ENCODE measurements at places on chromosomes 4 and X.

- no peak for DNase-seq
Observed at GRCh38 chr4:115159141-115159540, 45.7 kb upstream of the NDST4 start.

DNA sequence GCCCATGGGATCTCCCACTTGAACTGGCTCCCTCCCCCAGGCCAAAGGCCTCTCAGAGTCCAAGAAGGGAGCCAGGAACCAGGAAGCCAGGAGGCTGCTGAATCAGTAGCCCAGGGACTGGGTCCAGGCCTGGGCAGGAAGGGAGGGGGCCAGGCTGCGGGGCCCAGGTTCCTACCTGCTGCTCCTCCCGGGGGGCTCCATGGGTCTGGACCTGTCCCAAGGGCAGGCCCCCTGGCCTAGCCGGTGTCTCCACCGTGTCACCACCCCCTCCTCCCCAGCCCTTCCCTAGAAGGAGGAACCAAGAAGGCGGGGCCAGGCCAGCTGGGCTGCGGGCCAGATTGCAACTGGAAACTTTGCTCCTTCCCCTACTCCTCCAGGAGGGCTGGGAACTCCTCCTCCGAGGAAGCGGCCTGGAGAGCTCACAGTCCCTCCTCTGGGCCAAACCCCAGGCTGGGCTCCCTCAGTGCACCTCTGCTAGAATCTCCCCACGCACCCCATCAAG lies at the start of gene IQSEC2:
TSS of gene IQSEC2 (minus strand) at position 264 of the 502 bp plus-strand sequence.
- no peak for DNase-seq

DNA sequence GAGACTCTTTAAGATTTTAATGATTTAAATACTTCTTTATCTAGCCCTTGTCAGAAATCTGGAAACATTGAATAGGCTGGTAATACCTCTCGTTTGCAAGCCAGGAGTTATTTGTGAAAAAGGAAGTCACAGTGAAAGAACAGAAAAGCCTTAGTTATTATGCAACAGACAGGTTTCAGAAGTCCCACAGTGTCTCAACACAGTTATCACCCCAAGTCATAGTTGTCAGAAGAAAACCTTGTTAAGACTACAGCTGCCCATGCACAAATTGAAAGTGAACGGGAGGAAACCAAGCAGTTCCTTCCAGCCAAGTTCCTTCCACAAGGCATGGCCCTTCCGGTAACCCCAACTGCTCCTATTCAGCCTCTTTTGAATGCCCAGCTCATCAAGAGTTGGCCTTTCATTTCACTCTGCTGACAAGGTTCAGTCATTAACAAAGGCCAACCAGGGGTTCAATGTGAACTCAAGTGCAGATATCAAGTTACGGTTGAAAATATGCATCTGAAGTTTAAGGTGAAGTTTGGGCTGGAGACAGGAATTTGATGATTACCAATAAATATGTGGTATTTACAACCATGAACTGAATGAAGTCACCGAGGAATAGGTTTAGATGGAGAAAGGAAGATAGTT lies 15.6 kb downstream of the ALPK1 start:
- DNase-seq: no peak

DNA sequence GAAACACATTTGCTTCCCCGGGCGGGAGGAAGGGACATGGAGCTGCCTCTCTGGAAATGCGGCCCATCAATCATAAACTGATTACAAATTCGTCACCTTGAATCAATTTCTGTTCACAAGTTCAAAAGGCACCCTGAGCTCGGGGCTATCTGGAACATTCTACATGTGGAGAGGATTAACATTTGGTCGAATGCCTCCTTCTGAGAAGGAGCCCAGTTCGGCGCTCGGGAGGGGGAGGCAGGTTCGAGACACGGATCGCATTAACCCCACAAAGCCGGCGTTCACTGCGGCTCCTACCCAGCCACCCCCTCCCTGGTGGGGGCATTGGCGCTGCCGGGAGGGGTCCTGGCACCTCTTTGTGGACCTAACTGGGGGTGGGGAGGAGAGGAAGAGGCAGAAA lies 108.0 kb downstream of the CPZ start:
- no peak for DNase-seq

DNA sequence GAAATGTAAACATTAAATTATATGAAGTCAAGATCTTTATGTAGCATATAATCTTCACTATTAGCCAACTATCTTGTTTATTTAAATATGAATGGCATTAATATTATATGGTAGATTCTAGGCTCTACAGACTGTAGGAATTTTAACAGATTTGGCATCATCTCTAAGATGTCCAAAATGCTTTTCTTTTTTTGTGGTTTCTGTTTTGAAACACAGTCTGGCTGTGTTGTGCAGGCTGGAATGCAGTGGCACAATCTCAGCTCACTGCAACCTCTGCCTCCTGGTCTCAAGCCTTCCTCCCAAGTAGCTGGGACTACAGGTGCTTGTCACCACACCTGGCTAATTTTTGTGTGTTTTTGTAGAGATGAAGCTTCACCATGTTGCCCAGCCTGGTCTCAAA lies 76.2 kb downstream of the ELOVL6 start:
- DNase-seq: no peak

- no peak for DNase-seq
Observed at GRCh38 chr4:133465022-133465421, 315.9 kb downstream of the PCDH10 start.

GRCh38 chr4:154457471-154457870 lies 34.1 kb downstream of the DCHS2 start:
- DNase-seq: no peak

Data from stimulated activated CD4-positive, alpha-beta T cell treated with anti-CD3 and anti-CD28 coated beads, Interleukin-4, amount 100 ng/mL, for 1 hour (primary cell).